ENCODE measurements at places on chromosomes 2 and 18. TPM values are rescaled to one million over a fixed set of nuclear protein-coding genes. Genes with fewer than 3 reads are reported as not detected.

DNA sequence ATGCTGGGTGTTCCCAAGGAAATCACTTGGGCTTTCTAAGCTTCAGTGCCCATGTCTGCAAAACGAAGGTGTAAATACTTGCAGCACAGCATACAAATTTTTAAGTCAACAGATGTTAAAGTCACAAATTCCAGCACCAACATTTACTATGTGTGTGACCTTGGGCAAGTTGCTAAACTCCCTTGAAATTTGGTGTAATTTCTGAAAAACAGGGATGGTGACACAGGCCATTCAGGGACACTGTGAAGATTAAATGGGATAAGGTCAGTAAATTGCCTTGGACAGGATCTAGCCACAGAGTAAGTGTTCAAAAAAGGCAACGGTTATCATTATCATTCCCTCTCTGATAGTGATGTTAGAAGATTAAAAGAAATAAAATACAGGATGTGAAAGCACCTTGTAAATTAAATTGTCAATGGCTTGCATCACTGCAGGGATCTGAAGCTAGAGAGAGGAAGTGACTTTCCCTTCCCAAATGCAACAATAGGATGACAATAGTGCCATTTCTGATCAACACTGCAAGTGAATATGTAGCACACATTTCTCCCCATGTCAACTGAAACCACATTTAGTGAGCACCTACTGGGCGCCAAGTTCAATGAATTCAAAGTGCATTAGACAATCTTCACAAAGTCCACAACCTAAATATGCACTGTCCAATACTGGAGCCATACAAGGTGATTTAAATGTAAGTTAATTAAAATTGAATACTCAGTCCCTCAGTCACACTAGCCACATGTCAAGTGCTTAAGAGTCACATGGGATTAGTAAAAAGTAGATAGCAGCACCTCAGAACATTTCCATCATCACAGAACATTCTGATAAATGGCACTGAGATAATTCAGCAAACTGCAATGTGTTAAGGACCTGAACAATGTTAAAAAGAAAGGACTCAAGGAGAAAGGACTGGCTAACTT is 81.2 kb downstream of the STK39 start:
- DNase-seq = no peak

DNA sequence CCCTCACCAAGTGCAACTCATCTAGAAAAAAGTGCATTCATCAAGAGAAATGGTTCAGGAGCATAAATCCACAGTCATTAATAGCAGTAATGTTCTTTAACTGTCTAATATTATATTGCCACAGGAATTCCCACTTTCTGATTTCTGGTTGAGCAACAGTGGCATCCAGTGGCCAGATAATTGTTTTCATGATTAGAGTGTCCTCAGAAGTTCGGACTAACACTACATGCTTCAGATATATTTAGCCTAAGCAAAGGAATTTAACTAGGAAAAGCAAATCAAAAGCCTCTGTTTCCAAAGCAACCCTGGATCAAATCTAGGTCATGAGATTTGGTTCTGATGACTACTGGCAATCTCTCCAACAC is 9.8 kb upstream of the ERBB4 start:
- DNase-seq = no peak

- no peak for DNase-seq
These were observed 19.6 kb upstream of the GREB1 start for GRCh38 chr2:11514081-11514730.

ATP5F1A gene
- 459 TPM for total RNA-seq

COL4A3 gene
- total RNA-seq = 0.16 TPM

SCYGR2 gene
- total RNA-seq = not detected

CD302 gene
- 0.43 TPM for total RNA-seq

KCNE4 gene
- not detected for total RNA-seq

SERPINB2 gene
- 1.2 TPM for total RNA-seq
